NCI-H2029 treated with DMSO at 0.1 percent for 48 hours (cell line): ENCODE measurements at places on chromosomes 6 and 20.

- DNase-seq = peak; percentile 93
Measured at GRCh38 chr6:7150381-7151064, 42.8 kb downstream of the RREB1 start.

- no peak for DNase-seq
Measured at GRCh38 chr20:60490217-60491050, 532.2 kb downstream of the CDH26 start.

DNA sequence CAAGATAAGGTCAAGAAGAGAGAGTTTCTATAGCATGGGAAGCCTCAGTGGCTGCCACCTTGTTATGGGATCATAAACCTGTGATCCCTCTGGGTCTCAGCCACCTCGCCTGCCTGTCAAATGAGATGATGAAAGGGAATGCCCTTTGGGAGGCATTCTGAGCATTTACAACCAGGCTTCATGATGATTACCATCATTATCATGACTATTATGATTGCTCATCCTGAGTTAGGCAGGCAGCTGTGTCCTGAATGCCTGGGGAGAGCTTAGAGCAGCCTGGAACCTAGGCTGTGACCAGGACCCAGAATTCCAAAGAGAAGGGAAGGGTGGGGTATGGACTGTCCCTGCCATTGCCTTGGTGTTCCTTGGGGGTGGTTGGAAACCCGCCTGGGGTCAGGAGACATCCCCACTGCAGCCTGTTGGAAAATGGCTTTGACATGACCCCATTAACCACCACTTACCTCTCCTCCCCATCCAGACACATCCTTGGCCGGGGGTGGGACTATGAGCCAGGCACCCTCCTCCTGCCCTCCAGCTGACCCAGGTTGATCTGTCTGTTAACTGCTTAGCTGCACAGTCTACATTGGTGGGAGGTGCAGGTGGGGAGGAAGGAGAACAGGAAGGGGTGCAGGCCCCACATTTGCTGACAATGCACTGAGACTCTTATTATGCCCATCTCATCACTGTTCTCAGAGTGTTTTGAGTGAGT, 51.9 kb downstream of the LRFN2 start:
- no peak for DNase-seq

- no peak for DNase-seq
Measured at GRCh38 chr20:3390759-3391425, 16.6 kb downstream of the DNAAF9 start.

- DNase-seq = no peak
Measured at GRCh38 chr6:39941138-39941537, 6.9 kb upstream of the MOCS1 start.

- no peak for DNase-seq
Measured at GRCh38 chr6:44088827-44089590, 38.2 kb downstream of the MRPL14 start.

- no peak for DNase-seq
Measured at GRCh38 chr6:156593127-156593526, 184.1 kb upstream of the ARID1B start.

DNA sequence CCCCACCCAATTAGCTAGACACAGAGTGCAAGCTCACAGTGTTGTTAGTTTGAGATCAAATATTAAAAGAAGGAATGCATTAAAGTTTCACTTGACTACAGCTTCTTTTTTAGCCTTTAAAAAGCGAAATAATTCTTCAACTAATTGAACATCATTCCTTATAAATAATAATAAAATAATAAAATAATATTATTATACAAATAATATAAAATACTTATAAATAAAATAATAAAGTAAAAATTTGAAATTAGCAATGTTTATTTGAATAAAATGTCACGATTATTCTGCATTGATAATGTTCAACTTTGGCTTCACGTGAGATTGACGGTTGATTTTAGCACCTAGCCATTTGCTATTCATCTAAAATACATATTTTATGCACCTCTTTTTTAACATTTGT, 819.3 kb downstream of the FRK start:
- no peak for DNase-seq

DNA sequence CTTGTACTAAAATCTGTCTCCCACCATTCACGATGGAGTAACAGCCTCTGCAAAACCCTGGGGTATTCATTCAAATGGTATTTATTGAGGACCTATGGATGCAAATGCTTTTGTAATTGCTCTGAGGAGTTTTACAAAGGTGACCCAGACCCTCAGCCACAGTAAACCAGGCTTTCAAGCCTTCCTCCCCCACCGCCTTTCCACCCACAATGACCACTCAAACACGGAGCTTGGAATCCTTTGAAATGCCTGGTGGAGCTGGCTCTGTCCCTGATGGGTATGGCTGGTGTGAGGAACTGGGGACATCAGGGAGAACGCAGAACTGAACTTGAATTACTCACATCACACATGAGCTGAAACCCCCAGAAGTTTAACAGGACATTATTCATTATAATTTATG, 246.4 kb downstream of the CDH26 start:
- DNase-seq = no peak

GRCh38 chr20:59771506-59772372, 161.7 kb downstream of the SYCP2 start:
- DNase-seq = peak; percentile 88

GRCh38 chr6:33661106-33661838, 40.1 kb downstream of the ITPR3 start:
- peak; percentile 8 for DNase-seq

DNA sequence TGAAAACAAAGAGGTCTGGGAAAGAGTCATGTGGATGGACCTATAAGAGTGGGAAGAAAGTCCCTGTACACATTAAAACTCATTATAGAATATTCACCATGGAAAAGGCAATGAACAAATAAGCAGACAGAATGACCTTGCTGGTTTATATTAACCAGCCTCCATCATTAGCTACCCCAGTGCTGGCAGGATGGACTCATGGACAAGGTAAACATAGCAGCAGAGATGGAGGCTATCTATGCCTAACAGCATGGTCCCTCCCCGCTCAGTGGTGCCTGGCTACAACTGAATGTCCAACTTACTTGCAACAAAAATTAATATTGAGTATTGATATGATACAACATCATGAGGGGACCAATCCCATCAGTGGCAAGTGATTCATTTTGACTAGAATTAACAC, 4.5 kb upstream of the ZKSCAN3 start:
- no peak for DNase-seq

DNA sequence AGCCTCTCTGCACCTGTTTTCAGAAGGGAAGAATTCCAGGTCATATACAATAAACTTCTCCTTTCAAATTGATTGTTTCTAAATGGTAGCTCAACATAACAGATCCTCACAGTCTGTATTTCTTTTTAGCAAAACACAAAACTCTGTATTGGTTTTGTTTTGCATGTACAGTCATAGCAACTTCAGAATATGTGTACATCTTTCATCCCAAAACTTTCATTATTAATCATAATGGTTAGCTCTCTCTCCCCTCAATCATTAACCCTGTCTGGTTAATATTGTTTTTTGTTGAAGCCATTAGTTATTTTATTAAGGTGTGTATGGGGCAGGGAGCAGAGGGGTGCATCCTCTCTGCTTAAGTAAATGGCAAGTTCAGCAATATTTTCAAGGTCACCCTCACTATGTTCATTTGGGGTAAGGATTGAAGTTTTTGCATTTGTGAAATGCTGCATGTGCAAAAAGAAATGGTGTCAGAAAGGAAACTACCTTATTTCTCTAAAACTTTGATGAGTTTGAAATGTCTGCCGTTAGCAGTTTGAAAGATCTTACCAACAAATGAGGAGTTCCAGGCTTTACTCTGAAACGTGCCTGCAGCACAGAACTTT, 136.8 kb upstream of the BTBD3 start:
- no peak for DNase-seq

DNA sequence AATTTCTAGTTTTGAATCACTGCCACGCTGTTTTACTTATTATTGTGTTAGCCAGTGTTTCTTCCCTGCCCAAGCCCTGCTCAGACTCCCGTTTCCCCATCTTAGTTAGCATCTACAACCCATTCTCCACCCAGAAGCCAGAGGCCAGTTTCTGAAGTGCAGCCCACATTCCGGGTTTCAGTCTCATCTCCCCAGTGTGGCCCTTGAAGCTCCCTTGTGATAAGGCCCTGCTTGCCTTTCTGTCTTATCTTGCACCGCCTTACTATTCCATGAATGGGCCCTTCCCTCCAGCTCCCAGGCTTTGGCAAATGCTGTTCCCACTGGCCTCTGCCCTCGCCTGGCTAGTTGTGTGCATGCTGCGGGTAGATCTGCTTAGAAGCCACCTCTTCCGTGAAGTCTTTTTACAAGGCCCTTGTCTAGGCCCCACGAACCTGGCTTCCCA, 41.1 kb downstream of the TOX2 start:
- DNase-seq = no peak

- DNase-seq = no peak
Measured at GRCh38 chr20:10113746-10114145, 79.0 kb downstream of the ANKEF1 start.

GRCh38 chr6:22221211-22221610, 75.6 kb downstream of the PRL start:
- DNase-seq = no peak

GRCh38 chr6:32852844-32853540, 512 bp downstream of the TAP1 start:
- DNase-seq = no peak

DNA sequence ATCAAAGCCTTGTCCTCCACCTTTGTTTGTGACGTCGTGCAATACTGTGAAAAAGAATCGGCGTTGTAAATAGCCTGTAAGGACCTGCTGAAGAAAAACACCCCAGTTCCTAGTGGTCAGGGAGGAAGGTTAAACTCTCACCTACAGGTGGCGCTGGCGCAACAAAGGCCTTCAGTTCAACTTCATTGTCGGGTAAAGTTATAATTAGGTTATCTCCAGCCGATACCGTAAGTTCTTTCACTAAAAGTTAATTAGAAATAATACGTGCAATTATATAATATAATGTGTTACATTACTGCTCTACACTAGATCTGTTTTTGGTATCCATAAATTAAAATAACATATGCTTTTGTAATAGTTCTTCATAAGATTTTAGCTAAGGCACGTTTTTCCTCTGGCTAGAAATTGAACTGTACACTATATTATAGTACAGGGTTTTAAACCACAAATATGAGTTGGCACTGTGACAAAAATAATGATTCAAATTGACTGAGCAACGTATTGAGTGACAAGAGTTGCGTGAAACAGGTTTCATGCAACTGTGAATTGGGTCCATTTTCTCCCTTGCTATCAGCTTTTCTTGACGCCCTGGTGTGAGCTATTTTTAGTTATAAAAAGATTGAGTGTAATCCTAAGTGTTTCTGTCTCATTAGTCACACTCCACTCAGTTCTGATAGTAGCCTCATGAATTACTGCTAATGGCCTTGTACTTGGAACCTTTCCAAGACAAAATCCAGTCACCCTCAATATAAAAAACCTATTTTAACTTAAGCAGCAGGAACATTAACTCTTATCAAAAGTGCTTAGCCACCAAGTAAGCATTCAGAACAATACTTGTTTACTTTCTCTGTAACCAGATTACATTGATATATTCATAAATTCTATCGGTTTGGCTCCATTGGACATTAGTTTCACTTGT, 62.3 kb downstream of the KIAA0319 start:
- DNase-seq = peak; percentile 96
